G401 (cell line): ENCODE measurements at places on chromosomes 3 and 15.

DNA sequence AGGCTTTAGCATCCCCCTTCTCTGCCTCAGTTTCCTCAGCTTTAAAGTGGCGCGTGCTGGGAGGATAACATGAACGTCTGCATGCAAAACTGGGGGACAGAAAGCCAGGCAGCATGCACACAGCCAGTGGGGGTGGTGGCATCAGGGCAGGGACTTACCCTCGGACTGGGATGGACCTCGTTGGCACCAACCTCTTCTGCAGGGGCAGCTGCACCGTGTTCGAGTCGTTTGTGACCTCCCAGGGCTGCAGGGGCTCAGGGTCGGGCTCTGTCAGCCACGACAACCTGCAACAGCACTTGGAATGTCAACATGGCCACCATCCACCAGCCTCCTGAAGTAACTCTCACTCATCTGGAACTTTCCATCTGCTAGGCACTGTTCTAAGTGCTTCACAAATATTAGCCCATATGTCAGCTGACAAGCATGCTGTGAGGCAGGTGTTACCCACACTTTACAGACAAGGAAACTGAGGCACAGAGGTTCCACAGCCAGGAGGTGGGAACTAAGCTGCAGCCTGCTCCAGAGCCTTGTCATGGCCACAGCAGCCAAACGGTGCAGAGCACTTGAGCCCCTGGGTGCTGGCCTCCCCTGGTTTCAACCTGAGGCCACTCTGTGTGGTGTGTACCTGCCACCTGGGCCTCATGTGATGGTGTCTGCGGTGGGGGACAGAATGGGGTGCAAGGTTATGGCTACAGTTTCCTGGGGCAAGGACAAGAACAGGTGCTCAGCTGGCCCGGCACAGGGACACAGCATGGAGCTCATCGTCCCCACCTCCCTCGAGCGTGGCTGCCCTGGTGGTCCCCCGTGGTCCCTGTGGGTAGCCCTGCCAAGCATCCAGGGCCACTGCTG, 6.7 kb downstream of the C3orf22 start:
- DNase-seq, result peak; percentile 38

DNA sequence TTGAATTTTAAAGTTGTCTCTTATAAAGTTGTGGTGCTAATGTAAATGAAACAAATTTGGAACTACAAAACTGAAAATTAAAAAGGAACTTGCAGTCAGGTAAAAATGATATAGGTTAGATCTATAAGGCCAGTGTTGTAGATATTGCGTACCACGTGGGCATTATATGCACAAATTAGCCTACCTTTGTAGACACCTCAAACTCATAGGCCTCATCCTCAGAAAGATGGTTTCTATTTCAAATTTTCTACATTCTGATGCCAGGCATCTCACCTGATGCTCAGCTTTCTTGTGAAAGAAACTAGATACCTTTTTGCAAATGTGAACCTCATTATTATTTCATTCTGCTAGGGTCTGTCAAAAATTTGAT, 25.6 kb downstream of the TMEM207 start:
- no peak for DNase-seq

DNA sequence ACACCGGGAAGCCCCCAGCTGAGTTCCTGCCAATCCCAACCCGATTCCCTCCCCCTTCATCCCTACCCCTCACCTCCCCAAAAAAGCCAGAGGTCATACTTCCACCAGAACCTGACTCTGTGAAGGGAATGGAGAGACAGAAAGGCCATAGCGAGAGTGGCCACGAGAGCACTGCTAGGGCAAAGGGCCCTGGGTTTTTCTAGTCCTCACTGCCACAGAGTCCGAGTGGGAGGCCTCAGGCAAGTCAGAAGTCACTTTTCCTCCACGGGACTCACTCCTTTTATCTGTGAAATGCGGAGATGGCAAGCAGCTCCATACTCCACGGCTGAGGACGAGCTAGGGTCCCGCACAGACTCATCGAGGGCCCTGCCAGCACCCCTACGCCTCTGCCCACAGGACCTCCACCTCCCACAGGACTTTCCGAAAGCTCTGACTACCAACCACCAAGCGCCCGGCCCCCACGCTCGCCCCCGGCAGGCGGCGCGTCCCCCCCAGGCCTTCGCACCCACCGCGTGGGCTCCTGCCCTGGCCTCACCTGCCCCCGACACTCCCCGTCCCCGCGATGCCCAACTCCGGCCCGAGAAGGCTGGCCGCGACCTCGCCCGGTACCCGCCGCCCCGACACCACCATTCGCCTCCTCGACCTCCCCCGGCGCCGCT, 792 bp downstream of the ATP13A3 start:
- peak; percentile 43 for DNase-seq

GRCh38 chr3:189222927-189223636, 51.3 kb downstream of the TPRG1 start:
- no peak for DNase-seq

- DNase-seq, result no peak
Measured at GRCh38 chr15:38876621-38877020, 312.0 kb upstream of the RASGRP1 start.

- DNase-seq, result no peak
Measured at GRCh38 chr3:149382101-149382467, 4.6 kb upstream of the TM4SF1 start.
